CD8-positive, alpha-beta memory T cell (primary cell): ENCODE measurements at places on chromosomes 12 and 14.

DNA sequence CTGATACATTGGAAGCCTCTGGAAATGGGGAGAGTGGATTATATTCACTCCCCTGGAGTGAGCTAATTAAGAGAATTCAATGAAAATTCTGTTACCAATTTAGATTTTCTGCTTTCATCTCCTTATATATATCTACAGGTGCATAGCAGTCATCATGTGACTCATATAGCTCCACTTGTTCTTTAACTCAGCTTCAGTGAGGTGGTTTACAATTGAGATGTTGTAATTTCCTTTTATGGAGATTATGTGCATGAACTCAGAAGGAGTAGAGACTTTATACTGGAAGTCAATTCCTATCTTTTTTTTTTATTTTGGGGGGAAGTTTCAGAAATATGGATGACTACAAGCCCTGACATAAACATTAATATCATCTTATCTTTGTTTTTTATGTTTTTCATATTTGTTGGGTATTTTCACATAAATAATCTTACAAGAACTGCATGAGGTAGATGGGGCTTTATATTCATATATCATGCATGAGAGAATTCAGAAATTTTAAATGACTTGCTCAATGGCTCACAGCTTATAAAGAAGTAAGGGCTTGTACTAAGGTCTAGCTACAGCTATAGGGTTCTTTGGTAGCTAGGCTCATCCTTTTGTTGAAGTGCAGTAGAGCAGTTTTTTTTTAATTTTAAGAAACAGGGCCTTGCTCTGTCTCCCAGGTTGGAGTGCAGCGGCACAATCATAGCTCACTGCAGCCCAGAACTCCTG is 92.3 kb upstream of the SCAF11 start:
- DNase-seq: no peak

GRCh38 chr14:32169191-32169590 is 32.7 kb upstream of the RNU6-7 start:
- DNase-seq: no peak

DNA sequence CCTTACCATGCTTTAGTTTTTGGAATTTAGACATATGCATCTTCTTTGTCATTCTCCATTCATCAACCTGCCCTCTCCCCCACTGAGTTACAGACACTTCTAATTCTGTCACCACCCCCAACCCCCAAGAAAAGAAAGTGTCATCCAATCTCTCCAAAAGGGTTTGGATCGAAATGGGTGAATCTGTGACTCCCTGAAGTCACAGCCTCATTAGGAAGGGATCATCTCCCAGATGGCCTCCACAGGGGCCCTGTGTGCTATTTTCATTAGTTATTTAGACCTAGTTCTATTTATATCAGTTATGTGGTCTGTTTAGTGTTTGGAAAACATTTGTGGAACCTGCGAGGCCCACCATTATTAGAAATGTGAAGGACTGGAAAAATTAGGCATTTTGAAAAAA is 191.0 kb upstream of the ATP2B1 start:
- DNase-seq: no peak

DNA sequence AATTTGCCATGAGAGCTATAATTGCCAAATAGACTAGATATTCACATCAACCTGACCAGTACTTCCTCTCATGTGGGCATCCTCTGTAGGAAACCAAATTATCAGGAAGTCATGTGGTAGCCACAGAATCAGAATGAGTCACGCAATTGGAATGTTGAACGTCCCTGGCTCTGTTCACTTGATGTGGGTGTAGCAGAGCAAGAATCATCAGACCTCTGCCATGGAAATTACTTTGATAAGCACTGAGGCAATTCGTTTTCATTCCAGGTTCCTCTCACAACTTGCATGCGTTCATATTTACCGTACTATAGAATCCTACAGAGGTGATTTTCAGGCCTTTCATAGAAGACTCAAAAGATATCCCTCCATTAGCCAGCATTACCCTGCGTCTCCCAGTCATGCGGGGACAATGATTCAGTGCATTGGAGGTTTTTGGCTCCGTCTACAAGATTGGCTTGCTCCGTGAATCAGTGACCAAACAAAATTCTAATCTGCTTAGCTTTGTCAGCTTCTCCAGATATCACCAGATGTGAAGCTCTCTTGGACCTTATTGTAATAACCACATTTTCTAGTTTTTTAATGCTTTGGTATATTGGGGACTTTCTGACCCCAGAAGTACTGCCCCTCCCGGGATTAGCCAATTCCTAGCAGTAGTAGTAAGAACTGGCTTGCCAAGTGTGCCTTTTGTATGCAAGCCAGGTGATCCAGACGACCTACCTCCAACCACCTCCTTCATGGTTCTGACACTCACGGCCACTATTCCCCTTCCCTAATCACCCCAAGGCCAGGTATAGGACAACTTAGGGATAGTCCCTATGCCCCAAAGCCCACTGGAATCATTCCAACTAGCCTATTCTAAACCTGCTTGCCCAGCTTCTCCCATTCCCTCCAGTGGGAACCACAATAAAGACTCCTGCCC is 133.4 kb downstream of the KICS2 start:
- no peak for DNase-seq

GRCh38 chr14:55578511-55578910 is 1.5 kb upstream of the KTN1 start:
- no peak for DNase-seq

DNA sequence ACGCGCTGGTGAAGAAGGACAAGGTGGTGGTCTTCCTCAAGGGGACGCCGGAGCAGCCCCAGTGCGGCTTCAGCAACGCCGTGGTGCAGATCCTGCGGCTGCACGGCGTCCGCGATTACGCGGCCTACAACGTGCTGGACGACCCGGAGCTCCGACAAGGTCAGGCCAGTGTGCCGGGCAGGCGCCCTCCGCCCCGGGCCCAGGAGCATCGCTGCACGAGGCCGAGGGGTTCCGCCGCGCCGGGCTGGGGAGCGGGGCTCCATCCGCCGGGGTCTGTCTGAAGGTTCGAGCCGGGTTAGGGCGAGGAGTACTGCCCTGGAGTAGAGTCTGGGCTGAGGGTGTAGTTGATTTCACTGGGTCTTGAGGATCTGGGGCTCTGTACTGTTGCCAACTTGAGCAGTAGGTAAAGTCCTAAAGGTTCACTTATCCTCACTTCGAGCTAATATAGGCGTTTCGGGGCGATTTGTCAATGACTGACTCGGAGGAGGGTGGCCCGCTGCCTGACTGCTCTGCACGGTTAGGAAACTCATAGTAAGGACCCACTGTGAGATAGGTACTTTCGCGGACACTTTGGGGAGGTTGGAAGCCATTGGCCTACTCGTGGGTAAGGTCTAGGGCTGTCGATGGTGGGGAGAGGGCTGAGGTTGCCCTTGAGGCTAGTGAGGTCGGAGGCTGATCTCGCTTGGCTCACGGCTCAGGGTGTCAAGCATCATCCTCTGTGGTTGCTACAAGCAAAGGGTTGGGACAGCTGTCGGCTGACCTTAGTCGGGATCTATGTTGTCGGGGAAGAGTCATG is 574 bp downstream of the GLRX5 start:
- no peak for DNase-seq

- no peak for DNase-seq
Observed at GRCh38 chr12:11730299-11731041, 81.0 kb downstream of the ETV6 start.

GRCh38 chr12:110074089-110074488 is 25.8 kb upstream of the C12orf76 start:
- no peak for DNase-seq

DNA sequence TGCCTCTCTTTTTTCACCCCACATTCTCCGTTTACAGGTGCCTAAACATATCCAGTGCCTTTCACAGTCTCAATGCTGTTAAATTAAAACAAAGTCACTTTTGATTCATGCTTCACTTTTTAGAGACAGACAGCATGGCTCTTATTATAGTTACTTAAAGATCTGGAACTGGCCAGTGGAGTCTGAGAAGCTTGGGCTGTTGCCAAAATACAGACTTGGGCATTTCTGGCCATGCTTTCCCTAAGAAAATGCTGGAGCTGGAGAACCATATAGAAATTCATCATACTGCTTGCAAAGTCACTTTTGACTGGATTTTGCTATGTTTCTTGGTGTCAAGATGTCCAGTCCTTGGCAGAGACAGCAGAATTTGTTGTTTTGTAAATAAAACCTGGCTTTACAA is 12.2 kb upstream of the GPR68 start:
- DNase-seq: no peak

DNA sequence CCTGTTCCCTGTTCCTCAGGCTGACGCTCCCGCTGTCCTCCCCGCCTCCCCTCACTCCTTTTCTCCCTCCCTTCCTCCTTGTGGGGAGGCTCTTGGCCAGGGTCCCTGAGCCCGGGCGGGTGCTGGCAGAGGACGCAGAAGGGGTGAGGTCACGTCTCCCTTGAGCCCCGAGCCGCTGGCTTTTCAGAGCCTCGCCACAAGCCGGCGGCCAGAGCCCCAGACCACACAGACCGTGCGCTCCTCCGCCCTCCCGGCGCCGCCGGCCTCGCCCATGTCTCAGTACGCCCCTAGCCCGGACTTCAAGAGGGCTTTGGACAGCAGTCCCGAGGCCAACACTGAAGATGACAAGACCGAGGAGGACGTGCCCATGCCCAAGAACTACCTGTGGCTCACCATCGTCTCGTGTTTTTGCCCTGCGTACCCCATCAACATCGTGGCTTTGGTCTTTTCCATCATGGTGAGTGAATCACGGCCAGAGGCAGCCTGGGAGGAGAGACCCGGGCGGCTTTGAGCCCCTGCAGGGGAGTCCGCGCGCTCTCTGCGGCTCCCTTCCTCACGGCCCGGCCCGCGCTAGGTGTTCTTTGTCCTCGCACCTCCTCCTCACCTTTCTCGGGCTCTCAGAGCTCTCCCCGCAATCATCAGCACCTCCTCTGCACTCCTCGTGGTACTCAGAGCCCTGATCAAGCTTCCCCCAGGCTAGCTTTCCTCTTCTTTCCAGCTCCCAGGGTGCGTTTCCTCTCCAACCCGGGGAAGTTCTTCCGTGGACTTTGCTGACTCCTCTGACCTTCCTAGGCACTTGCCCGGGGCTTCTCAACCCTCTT is at the start of gene TMEM233:
TMEM233 (plus strand) TSS at position 197 of the 821 bp plus-strand sequence; CDS start at position 272, 75 bp downstream.
- DNase-seq: no peak

DNA sequence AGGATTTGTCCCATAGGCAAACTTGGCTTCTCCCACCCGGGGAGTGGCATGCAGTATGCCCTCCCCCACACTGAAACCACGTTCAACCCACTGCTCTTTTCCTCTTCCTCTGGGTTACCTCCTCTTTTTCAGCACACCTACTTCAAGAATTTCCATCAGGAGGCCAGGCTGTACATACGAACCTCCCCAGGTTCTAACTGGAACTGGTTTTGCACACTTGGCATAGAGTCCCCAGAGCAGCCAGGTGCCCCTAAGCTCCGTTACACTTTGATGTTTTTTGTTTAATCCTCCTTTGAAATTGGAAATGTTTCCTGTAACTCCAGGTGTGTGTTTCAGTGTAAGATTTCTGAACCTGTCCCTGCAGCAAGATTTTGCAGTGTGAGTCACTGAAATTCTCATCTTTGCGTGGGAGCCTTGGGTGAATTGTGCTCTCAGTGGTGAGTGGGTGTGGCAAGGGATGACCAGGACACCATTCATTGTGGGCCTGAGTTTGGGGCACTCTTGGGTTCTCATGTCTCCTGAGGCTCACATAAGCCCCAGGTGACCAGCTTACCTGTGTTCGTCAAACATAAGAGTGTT is 18.2 kb downstream of the CD9 start:
- no peak for DNase-seq

DNA sequence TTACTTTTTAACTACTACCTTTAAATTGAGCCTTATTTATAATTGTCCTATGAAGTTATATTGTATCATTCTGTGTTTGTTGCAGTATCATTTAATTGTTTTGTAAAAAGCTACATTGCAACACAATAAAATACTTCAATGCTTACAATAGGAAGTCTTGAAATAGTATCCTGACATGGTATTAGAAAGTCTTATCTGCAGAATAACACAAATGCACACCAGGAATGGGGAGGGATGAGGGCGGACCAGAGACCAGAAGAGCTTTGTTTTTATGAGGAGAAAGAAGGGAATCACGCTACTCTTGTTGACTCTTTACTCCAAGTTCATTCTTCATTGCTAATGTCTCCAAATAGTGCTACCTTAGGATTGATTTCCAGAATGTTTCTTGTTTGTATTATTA is 120.2 kb downstream of the MON2 start:
- no peak for DNase-seq

- DNase-seq: no peak
Observed at GRCh38 chr14:33934938-33935337, 15.9 kb downstream of the EGLN3 start.

GRCh38 chr12:67442347-67442841 is 173.2 kb downstream of the CAND1 start:
- DNase-seq: no peak

DNA sequence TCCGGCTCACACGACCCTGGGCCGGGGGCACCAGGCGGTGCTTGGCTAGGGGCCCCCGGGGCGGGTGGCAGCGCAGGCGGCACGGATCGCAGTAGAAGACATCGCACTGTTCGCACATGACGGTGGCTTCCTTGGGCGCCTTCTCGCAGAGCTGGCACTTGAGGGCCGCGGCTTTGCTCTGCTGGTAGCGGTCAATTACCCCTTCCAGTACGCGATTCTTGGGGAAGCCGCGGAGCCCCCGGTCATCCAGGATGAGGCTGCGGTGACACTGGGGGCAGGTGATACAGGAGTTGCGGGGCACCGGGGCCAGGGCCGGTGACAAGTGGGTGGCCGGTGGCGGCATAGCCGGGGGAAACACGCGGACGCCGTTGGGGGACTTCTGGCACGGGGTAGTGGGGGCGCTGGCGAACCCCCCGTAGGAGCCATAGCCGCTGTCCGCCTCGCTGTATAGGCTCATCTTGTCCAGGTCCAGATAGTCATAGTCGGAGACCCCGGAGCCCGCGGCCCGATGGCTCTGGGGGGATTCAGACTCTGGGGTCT is 553 bp downstream of the TRIM9 start:
- DNase-seq: no peak

DNA sequence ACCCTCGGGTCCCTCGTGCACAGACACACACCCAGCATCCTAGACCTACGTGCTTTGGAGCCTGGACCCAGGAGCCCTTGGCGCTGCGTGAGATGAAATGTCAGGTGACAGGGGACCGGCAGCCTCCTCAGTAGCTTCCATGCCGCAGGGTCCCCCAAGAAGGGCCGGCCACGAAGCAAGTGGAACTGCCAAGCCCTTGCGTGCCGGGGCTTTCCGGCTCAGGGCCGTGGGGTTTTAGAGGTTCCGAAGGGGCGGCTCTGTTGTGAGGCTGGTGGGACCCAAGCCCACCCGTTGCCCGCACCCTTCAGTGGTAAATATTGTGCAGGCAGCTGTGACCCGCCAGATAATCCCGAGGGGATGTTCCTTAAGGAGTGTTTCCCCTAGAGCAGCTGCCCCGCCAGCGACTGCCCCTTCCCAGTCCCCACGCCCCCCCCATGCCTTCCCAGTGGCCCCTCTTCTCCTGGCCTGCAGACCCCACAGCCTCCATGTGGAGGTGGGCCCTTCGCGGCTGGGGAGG is 133.7 kb downstream of the ADGRD1 start:
- DNase-seq: no peak
